Spleen (tissue), 13 donors: ENCODE measurements at places on chromosomes 12 and 14.

- no peak for DNase-seq
These were observed 153.1 kb downstream of the ANO6 start for GRCh38 chr12:45368841-45369489.

DNA sequence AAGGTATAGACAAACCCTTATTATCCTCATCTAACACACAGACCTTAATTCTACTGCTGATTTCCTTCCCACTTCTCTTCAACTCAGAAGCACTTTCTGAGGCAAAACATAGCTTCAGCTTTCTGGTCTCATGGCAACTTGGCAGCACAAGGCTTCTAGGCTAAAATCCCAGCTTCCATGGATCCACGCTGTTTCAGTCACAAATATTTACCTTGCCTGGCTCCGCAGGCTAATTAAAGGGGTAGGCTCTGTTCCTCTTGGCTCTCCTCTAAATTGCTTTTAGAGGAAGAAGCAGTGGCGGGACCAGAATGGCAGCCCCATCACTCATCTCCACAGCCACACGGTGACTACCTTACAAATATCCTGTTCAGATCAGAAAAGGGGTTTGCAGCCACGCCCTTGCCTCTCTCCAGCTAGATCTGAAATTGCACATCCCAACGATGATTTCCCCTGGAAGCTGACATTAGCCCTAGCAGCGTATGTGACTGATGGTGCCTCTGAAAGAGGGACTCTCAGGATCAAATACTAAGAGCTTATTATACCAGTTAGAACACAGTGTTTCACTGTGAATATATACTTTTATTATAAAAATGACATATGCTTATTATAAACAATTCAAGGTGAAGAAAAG is 221.5 kb upstream of the NUDT4 start:
- no peak for DNase-seq

DNA sequence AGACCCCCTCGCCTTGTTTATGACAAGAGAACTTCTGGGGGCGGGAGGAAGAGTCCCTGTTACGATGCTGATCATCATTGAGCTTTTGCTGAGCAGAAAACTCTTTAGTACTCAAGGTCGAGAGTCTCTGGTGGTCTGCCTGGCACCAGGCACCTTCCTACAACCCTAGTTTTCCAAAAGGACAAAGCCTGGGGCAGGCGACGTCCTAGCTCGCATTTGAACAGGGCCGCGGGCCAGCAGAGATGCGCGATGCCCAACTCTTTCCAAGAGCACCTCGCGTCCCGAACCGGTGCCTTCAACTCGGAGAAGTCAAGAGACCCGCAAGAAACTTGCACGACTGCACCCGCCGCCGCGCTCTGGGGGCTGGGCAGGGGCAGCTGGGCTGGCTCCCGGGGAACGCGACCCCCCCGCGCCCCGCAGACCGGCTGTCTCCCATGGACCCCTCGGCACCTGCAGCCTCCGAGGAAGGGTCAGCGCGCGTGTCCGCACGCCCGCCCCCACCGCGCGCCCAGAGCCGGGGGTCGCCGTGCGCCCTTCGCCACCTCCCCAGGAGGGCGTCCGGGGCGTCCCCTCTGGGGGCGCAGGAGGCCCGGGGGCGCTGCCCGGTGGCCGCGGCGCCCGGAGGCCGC is 377 bp upstream of the BCL7A start:
- peak; percentile 80 for DNase-seq

DNA sequence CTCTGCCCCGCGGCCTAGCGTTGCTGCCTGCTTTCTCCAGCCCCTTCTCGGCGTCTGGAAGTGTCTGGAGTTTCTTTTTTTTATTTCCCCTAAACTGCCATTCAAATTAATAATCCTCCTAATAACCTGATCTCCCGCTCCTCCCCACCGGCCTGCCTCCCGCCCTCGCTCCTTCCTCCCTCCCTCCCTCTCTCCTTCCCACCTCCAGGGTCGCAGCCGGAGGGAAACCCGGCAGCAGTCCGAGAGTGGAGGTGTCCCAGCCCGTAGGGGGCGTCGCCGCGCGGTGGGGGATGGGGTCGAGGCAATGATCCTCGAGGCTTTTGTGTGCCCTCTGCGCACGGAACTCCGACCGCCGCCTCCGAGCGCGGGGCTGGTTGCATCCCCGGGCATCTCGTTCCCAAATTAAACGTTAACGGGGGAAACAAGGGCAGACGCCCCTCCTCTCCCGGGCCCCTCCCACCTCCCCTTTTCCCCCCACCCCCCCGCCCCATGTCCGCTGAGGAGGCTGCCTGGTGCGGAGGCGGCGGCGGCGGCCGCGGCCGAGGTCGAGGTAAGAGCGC is 1.0 kb upstream of the SOCS2 start:
- DNase-seq = peak; percentile 90

GRCh38 chr12:105992849-105993740 is 145.7 kb downstream of the NUAK1 start:
- no peak for DNase-seq

DNA sequence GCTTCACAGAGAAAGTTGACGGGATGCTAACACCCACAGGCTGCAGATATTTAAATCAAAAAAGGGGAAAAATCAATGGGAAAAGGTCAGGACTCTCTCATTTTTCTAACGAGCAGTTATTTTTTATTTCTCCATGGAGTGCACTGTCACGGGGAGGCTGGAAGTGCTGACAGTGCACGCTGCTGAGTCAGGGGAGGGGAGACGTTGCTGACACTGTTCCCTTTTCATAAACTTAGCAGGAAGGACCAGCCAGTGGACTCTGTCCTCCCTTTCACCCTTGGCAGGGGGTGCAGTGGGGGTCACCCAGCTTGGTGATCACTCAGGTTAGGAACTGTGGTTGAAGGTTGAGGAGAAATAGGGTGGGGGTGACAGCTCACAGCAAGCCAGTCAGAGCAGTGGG is 65.6 kb upstream of the FUT8 start:
- DNase-seq = no peak

- DNase-seq = no peak
These were observed 3.1 kb upstream of the NFATC4 start for GRCh38 chr14:24364841-24365240.

GRCh38 chr12:62891805-62892549 is 43.0 kb downstream of the PPM1H start:
- DNase-seq = no peak

- peak; percentile 86 for DNase-seq
These were observed 5.8 kb upstream of the TNFRSF1A start for GRCh38 chr12:6347367-6348338.

DNA sequence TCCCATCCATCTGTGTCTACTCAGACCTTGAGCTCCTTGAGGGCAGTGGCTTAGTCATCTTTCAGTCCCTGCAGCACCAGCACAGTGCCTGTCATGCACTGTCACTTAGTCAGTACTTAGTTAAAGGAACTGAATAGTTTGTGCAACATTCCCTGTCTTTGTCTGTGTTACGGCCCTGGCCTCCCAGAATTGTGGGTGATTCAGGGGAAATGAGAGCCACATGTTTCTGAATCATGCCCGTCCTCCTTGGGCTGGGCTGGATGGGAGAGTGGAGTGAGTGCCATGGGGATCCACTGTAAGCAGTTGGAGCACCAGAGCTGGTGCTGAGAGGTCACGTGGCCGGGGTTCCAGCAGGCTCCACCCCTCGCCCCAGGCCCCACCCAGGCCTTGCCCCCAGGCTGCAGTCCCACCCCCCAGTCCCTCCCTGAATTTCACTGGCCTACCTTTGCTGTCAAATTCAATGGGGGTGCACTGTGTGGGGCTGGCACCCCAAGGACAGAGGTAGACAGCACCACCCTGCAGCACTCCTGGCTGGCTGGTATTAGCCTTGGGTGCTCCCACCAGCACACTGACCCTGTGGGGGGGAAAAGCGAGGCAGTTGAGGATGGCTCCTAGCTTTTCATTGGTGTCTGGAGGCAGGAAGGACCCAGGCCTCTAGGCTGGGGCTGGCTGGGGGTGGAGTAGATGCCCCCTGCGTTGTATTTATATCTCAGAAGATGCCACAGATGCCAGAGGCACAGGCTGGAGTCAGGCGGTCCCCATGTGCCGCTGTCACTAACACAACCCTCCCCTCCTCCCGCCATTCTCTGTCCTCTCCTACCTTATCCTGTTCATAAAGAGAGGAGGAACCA is 7.5 kb downstream of the ITGA5 start:
- DNase-seq = peak; percentile 88

GRCh38 chr12:64674367-64674922 is 64.2 kb downstream of the RASSF3 start:
- peak; percentile 83 for DNase-seq

GRCh38 chr14:67837011-67837624 is 17.5 kb downstream of the RAD51B start:
- no peak for DNase-seq

- DNase-seq = no peak
These were observed 499.7 kb downstream of the EGLN3 start for GRCh38 chr14:33451211-33451610.

DNA sequence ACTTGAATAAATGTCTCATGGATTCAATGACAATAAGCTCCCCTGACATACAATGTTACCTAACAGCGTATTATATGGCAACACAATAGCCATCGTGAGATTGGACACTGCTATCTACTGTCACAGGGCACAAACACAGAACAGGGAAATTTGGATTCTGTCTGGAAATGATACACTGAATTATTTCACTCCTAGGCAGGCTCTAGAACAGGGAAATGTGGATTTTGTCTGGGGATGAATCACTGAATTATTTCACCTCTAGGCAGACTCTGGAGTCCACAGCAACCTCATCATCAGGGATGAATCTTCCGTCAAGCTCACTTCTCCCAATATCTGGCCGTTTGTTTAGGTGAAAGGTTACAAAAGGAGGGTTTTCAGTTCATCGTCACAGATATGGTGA is 288.8 kb downstream of the TMEM132D start:
- DNase-seq = no peak

DNA sequence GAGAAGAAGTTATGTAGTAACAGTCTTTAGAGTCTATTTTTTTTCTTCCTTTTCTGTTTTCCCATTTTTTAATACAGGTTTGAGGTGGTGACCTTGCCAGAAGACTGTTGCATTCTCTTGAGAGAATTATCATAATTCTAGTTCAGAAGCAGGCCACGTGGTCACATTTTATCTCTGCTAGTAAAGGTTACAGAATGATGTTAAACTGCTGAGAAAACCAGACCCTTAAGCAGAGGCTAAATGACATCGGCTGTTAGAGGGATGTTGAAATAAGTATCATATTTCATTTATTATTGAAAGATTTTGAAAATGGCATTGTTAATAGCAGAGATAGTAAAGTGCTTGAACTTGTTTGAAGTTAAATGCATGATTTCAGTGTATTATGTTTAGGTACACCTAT is 49.2 kb downstream of the BRMS1L start:
- DNase-seq = no peak

DNA sequence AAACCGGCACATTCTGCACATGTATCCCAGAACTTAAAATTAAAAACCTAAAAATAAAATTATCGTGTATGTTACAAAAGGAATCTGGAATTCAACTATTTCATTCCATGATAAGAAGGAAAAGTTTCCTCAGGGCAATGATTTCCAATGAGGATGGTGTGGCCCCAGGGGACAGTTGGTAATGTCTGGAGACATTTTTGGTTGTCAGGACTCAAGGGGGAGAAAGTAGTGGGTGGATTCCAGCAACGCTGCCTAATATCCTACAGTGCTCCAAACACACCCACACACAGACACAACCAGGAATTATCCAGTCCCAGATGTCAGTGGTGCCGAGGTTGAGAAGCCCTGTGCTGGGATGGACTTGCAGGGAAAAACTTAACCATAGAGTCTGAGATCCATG is 228.3 kb downstream of the TMEM132D start:
- DNase-seq = no peak

DNA sequence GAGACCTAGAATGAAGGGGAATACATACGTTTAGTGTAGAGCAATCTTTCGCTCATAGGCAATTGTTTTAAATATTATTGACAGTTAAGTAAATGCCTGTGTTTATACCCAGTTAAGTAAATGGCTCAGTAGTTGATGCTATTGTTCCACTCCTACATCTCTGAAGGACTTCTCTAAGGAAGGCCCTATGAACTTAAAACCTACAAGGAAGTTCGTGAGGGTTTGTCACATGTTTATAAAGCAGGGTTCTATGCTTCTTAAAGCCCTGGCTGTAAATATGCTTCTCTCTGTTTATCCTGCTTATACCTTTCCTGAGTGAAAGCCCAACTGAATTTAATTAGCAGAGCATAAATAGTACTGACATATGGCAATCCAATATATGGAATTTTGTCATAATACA is 282.1 kb upstream of the NPAS3 start:
- DNase-seq = no peak

DNA sequence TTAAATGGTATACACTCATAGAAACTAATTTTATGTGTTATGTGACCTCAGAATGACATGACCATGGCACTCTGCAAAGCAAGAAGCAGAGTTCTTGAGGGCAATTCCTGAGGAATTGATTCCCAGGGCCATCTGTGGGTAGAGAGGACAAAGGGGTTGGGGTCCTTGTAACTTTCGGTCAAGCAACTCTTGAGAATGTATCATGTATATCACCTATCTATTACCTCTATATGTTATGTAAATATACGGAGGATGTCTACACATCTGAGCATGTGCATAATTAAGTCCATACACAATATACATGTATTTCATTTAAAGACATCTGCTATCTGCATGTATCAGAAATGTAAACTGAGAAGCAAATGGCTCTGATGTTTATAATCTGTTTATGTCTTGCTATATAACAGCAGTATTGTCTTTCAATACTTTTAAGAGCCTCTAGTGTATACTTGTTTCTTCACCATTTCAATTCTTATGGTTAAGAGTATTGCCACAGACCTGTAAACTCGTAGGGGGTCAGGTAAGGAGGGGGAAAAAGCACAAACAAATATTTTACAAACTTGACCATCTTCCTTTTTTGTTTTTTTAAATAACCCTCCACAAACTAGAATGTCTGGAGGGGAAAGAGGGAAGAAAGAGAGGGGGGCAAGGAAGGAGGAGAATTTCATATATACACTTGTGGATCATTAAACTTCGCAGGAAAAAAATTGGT is 4.5 kb downstream of the FOXA1 start:
- DNase-seq = no peak

DNA sequence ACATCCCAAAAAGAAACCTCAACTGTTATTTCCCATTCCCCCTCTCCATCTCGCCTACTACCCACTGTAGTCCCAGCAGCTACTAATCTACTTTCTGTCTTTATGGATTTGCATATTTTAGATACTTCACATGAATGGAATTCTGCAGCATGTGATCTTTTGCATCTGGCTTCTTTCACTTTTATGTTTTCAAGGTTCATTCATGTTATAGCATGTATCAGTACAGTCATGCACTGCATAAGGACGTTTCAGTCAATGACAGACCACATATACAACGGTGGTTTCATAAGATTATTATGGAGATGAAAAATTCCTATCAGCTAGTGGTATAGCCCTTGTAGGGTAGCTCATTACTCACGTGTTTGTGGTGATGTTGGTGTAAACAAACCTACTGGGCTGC is 24.5 kb downstream of the PCNX4 start:
- no peak for DNase-seq

- DNase-seq = no peak
These were observed 17.3 kb downstream of the GSG1 start for GRCh38 chr12:13085968-13086686.

- no peak for DNase-seq
These were observed 118.0 kb downstream of the TBX5 start for GRCh38 chr12:114287821-114288525.
